ENCODE measurements at places on chromosomes 6 and 20.

- DNase-seq = peak; percentile 86
Observed at GRCh38 chr6:51045548-51045947, 226.9 kb downstream of the TFAP2B start.

DNA sequence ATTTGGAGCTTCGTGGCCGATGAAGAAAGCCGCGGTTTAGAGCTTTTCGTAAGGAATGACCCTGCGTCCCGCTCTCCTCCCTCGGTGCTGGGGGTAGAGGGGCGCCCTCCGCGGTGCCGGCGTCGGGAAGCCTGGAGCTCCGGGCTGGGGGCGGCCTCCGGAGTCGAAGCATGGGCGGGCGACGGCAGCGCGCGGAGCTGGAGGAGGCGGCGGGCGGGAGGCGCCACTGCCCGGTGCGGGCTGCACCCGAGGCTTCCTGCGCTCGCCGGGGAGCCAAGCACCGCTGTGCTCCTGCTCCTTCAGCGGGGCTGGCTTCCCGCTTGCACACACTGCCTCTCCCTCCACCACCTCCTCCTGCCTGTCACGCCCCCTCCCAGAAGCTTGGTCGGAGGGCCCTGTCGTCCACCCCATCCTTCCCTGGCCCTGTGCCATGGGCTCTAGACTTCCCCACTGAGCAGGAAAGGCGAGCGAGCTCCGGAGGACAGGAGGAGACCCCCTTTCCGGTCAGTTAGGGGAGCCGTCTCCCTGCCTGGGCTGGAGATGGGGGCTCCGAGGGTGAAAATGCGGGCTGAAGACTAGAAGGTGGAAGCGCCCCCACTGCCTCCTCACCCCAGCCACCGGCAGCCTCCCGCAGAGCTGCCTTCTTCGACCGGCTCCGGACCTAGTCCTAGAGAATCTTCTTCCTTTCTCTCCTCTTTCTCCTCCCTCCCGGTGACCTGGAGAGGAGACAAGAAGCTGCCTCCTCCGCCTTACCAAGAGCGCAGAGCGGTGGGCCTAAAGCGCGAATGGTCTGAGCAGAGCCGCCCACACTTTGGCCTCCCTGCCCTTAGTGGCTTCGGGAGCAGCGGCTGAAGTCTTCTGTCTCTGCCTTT lies 1.8 kb downstream of the CDH4 start:
- no peak for DNase-seq

GRCh38 chr6:36546308-36546919 lies 865 bp downstream of the STK38 start:
- no peak for DNase-seq

- no peak for DNase-seq
Observed at GRCh38 chr6:106892186-106892585, 82.3 kb downstream of the CD24 start.

GRCh38 chr6:42746463-42747391 lies 824 bp upstream of the TBCC start:
- DNase-seq = peak; percentile 34

DNA sequence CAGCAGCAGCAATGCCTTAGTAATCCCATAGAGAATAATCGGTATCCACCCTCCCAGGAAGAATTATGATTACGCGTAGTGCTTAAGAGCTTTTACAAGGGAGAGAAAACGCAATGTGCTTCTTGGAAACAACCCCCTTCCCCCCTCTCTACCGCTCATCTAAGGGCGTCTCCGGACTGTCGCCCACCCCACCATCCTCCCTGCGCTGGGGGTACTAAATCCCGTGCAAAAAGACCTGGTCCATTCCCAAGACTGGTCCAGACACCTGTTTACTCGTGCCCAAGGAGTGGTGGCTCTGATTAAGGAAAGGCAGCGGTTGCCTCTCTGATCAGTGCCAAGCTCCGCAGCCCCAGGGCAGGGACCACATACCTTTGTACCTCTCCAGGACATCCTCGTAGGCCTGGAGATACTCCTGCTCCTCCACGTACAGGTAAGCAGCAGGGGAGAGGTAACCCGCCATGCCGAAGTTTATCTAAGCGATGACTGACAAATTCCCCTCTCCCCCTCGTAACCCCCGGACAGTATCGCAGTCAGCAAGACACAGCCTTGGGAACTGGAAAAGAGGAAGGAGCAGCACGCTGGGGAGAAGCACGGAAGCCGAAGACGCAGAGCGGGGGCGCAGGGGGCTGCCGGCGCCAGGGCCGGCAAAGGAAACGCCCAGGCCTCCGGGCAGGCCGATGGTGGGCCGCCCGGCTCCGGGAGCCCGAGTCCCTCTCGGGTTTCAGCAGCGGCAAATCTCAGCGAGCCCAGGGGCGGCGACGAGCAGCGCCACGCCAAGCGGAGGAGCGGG lies 112.0 kb upstream of the BEND6 start:
- DNase-seq = no peak

DNA sequence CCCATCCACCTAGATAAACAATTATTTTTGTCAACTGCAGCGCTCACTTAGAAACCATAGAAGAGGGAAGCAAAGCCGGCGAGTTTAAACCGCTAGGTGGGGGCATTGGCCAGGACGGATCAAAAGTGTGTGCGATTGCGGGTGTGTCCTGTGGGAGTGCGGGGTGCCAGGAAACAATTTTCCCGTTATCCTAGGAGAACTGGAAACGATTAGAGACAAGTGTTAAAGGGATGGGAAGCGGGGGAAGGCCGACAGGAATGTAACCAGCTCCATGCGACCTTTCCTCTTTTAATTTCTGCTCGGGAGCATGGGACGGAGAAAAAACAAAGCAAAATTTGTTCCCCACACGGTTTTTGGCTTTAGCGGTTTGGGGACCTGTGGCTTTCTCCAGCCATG lies 2.8 kb upstream of the HTR1B start:
- DNase-seq = no peak

GRCh38 chr6:30495993-30496392 lies 6.7 kb downstream of the HLA-E start:
- DNase-seq = no peak

GRCh38 chr6:39389484-39389767 lies 66.9 kb upstream of the KCNK16 start:
- no peak for DNase-seq

- DNase-seq = no peak
Observed at GRCh38 chr6:57432919-57433684, 115.7 kb downstream of the PRIM2 start.

DNA sequence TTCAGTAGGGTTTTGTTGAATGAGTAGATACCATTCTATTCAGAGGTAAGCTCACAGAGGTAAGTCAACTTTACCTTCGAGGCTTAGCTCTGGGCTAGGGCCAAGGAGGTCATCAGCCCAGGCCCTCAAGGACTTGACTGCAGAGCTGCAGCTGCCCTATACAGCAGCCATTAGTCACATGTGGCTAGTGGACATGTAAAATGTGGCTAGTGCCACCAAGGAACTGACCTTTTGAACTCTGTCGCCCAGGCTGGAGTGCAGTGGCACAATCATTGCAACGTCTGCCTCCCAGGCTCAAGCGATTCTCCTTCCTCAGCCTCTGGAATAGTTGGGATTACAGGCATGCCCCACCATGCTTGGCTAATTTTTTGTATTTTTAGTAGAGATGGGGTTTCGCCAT lies 47.9 kb upstream of the EPB41L1 start:
- DNase-seq = no peak

GRCh38 chr6:12718015-12718414 lies 1.4 kb downstream of the PHACTR1 start:
- no peak for DNase-seq

GRCh38 chr20:10562899-10563298 lies 110.9 kb downstream of the JAG1 start:
- no peak for DNase-seq

- DNase-seq = no peak
Observed at GRCh38 chr6:226516-227073, 65.7 kb upstream of the DUSP22 start.

DNA sequence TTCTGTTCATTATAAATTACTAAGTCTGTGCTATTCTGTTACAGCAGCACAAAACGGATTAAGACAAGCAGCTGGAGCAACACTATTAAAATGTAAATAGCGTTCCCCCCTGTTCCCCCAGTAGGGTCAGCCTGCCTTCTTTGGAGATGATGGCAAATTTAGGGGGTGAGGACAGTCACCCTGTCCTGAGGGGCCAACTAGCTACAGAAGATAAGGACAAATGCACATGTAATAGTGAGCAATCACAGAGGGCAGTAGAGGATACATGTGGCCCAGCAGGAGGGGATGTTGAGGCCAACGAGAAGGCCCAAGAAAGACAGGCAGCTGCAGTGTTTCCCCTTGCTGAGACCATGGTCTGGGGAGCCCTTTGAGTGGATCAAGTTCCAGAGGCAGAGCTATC lies 266.7 kb upstream of the CDYL start:
- DNase-seq = no peak

DNA sequence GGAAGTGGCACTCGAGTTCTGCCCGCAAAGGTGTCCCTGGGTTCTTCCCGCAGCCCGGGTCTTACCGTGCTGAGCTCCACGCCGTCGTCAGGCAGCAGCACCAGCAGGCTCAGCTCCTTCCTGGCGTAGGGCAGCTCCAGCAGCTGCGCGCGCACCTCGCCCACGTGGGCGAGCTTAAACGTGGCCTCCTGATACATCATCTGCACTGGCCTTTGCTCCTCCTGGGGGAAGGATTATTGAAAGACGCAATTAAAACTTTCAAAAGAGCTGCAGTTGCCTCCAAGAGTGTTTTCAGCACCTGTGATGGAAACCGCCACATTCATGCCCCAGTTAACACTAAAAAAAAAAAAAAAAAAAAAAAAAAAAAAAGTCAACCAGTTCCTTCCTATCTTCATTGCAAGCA lies 11.3 kb downstream of the SERPINB9 start:
- DNase-seq = no peak

DNA sequence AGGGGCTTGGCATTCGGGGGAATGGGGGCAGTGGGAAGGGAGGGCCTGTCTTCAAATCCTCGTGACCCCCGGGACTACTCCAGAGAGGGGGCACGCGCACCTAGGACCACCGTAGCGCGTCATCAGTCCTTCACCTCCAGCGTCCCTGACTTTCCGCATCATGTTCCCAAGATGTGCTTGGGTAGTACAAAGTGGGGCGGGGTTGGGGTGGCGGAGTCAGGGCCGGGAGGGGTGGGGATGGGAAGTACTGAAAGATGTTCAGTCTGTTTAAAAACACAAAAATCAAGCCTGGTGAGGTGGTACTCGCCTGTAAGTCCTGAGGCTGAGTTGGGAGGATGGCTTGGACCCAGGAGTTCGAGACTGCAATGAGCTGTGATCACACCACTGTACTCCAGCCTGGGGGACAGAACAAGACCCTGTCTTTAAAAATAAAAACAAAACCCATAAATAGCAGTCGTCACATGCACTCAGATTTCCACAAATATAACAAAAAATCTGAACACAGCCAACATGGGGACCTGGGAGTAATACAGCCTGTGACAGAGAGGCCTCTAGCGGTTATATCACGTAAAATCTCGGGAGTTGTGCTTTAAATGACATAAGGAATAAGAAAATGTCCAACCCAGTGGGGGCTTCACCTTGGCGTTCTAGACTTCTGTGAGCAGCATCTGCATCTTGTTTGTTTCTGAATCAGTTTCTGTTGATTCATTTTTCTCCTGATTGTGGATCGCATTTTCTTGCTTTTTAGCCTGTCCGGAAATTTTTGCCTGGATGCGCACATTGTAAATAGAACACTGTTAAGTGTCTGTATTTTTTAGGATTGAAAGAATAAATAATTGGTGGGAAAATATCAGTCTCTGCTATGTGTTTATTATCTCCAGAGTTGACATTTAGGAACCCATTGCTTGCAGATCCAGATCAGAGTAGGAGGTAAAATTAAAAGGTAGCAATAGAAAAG lies 698 bp upstream of the LRP11 start:
- peak; percentile 58 for DNase-seq

DNA sequence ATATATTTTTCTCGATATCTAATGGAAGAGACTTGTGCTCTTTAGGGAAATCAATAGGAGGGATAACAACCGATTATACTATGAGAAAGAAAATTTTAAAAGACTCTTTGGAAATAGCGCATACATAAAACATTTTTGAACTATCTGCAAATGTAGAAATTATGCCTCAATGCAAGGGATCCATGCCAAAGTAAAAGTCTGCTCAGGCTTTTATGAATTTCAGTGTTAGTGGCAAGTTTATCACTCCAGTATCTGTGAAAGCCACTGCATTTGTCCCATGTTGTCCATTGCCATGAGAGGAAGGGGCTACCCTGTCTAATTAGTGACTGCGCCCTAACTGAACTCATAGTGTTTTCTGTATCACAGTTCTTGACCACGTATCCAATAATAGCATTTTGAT lies 81.4 kb downstream of the TSHZ2 start:
- no peak for DNase-seq
